ENCODE measurements at places on chromosomes 1 and 21.

- peak overlapping the region; percentile 99 for H3K27ac ChIP-seq
- peaks cover 77% of the 10 kb centered on the region for H3K36me3 ChIP-seq
- H3K27me3 ChIP-seq, result no peaks in the 10 kb centered on the region
These were observed 42.8 kb downstream of the MRPL39 start for GRCh38 chr21:25564349-25564948.

DNA sequence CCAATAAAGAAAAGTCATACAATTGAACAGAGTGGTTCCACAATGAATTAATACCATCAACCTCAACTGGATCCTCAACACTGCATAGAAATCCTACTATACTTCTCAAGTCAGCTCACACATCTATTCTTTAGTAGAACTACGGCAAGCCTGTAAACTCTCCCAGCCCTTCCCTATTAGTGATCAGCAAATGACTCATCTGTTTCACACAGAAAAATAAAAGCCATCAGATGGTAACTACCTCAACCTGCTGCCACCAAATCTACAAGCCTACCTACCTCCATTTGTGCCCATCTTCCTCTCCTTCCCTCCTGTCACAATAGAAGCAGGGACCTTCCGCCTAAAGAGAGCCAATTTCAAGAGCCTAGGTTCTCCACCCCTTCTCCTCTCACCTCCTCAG lies 63.6 kb downstream of the DMAP1 start:
- H3K27ac ChIP-seq, result no peak overlapping the region
- H3K36me3 ChIP-seq, result no peaks in the 10 kb centered on the region
- no peak for DNase-seq
- H3K4me3 ChIP-seq, result no peak overlapping the region

DNA sequence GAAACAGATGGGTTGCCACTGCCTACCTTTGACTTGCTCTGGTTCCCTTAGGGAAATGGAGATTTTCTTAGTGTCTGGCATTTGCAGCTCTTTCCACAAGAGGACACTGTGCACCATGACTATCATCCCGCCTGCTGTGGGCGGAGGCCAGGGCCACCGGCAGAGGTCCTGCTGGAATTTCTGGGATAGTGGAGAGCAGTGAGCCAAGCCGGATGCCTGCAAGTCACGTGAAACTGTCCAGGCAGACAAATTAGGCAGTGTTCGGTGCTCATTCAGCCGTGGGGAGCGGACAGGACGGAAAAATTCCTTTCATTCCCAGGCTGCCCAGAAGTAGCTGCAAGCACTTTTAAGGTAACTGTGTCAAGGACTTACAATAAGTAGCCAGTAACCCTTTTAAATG lies 43.4 kb downstream of the IGSF5 start:
- no peak overlapping the region for H3K27ac ChIP-seq
- no peak overlapping the region for H3K4me3 ChIP-seq
- H3K36me3 ChIP-seq, result no peaks in the 10 kb centered on the region
- no peaks in the 10 kb centered on the region for H3K4me1 ChIP-seq
- H3K27me3 ChIP-seq, result no peaks in the 10 kb centered on the region
- no peak for DNase-seq

- peaks cover 4% of the 10 kb centered on the region for H3K4me1 ChIP-seq
- no peak overlapping the region for H3K27ac ChIP-seq
- H3K4me3 ChIP-seq, result no peak overlapping the region
- H3K27me3 ChIP-seq, result no peaks in the 10 kb centered on the region
- H3K36me3 ChIP-seq, result peaks cover 4% of the 10 kb centered on the region
These were observed 67.3 kb upstream of the KIAA1614 start for GRCh38 chr1:180845352-180845751.

- H3K36me3 ChIP-seq, result peaks cover 42% of the 10 kb centered on the region
- H3K4me1 ChIP-seq, result no peaks in the 10 kb centered on the region
- H3K27ac ChIP-seq, result no peak overlapping the region
- H3K4me3 ChIP-seq, result no peak overlapping the region
These were observed 66.1 kb downstream of the EPS15 start for GRCh38 chr1:51453010-51453409.

DNA sequence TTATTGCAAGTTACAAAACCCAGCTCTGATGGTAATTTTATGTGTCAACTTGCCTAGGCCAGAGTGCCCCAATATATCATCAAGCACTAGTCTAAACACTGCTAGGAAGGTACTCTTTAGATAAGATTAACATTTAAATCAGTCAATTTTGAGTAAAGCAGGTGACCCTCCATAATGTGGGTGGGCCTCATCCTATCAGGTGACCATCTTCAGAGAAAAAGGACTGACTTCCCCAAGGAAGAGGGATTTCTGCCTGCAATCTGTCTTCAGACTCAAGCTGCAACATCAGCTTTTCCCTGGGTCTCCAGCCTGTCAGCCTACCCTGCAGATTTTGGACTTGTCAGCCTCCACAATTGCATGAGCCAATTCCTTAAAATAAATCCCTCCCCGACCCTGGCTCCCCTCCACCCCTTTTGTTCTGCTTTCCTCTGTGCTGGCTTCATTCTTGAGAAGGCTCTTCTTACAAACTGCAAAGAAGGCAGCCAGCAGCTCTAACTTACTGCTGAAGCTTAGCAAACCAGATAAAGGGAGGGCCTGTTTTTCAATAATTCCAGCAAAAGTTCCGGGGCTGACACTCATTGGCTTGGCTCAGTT lies 56.4 kb upstream of the RUNX3 start:
- no peak overlapping the region for H3K4me3 ChIP-seq
- H3K27ac ChIP-seq, result no peak overlapping the region
- no peak for DNase-seq
- no peaks in the 10 kb centered on the region for H3K36me3 ChIP-seq

GRCh38 chr21:38228115-38228514 lies 28.7 kb upstream of the KCNJ15 start:
- H3K4me3 ChIP-seq, result no peak overlapping the region
- DNase-seq, result no peak
- H3K27ac ChIP-seq, result no peak overlapping the region

DNA sequence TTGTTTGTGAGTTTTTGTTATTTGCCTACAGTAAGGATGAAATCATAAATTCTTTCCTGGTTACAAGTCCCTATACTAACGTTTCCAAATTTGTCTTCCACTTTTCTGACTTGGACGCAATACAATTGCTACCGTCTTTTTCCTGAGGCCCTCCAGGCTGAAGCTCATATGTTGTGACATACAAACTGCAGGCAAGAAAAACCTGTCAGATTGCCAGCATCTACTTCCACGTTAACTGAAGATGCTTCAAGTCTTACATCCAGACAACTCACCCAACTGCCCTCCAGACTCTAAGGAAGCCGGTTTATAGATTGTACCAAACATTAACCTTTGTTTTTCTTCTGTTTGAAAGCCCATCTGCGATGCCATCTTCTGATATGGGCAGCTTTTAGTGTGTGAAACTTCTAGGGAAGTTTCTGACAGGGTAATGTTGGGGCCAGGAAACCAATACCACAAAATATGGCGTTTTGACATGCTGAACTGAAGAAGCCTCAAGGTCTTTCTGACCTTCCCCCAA lies 21.4 kb upstream of the RNF11 start:
- peaks cover 38% of the 10 kb centered on the region for H3K4me1 ChIP-seq
- DNase-seq, result peak; percentile 29
- no peaks in the 10 kb centered on the region for H3K27me3 ChIP-seq
- H3K4me3 ChIP-seq, result peak overlapping the region; percentile 56
- H3K27ac ChIP-seq, result peak overlapping the region; percentile 91
- H3K36me3 ChIP-seq, result no peaks in the 10 kb centered on the region

DNA sequence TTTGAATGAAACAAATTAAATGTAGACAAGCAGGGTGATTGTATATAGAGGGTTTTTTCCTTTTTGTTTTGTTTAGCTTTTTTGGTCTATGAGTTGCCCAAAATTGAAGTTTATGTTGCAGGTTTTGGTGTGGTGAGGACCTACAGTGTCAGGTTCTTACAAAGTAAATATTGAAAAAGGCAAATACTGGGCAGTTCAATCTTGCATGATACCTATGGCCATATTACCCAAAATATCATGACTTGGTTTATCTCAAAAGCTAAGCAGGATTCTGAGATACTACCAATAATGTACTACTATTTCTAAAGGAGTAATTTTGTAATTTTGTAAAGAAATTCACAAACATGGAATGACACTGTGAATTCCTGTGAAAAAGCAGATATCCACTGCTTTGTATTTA lies 1.8 kb downstream of the DNAJB4 start:
- peak overlapping the region; percentile 94 for H3K4me3 ChIP-seq
- peaks cover 36% of the 10 kb centered on the region for H3K4me1 ChIP-seq
- no peaks in the 10 kb centered on the region for H3K27me3 ChIP-seq
- no peaks in the 10 kb centered on the region for H3K36me3 ChIP-seq
- DNase-seq, result no peak
- H3K27ac ChIP-seq, result no peak overlapping the region

- H3K36me3 ChIP-seq, result no peaks in the 10 kb centered on the region
- no peak overlapping the region for H3K27ac ChIP-seq
- H3K27me3 ChIP-seq, result no peaks in the 10 kb centered on the region
- H3K4me1 ChIP-seq, result no peaks in the 10 kb centered on the region
- DNase-seq, result no peak
- no peak overlapping the region for H3K4me3 ChIP-seq
These were observed 5.5 kb upstream of the ACTRT2 start for GRCh38 chr1:3015744-3016143.

DNA sequence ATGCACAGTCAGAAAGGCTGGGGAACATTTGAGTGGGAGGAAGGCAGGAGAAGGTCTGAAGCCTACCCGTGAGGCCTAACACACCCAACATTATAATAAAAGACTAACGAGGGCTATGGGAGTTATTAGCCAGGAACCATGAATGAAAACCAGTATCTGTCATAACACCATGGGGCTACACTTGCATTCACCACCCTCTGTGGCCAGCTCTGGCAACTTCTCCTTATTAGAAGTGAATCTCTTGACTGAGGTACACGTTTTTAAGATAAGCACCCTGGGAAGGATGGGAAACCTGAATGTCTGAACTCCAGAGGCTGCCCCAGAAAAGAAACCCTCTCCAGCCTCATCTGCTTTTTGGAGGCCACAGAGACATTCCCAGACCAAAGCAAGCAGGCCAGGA lies 204.3 kb upstream of the RAB4A start:
- H3K27ac ChIP-seq, result no peak overlapping the region
- DNase-seq, result no peak
- no peak overlapping the region for H3K4me3 ChIP-seq
- H3K36me3 ChIP-seq, result no peaks in the 10 kb centered on the region
- peaks cover 9% of the 10 kb centered on the region for H3K4me1 ChIP-seq
- peaks cover 8% of the 10 kb centered on the region for H3K27me3 ChIP-seq

DNA sequence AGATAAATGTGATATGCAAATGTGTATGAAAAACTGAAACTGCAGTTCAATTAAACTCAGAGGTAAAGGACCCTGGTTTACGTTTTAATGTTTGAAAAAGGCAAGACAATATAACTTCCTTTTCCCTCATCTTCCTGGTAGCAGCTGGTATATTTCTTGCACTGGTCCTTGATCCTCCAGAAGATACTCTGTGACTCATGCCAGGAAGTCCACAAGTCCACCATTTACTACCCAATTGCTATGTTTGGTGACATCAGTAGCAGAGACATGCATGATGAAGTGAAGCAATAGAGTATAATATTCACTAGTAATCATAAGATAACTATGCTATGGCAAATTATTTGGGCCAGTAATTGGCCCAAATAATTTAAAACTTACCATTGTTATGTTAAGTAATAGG lies 774.5 kb upstream of the NEGR1 start:
- no peaks in the 10 kb centered on the region for H3K27me3 ChIP-seq
- H3K4me3 ChIP-seq, result no peak overlapping the region
- H3K4me1 ChIP-seq, result no peaks in the 10 kb centered on the region

DNA sequence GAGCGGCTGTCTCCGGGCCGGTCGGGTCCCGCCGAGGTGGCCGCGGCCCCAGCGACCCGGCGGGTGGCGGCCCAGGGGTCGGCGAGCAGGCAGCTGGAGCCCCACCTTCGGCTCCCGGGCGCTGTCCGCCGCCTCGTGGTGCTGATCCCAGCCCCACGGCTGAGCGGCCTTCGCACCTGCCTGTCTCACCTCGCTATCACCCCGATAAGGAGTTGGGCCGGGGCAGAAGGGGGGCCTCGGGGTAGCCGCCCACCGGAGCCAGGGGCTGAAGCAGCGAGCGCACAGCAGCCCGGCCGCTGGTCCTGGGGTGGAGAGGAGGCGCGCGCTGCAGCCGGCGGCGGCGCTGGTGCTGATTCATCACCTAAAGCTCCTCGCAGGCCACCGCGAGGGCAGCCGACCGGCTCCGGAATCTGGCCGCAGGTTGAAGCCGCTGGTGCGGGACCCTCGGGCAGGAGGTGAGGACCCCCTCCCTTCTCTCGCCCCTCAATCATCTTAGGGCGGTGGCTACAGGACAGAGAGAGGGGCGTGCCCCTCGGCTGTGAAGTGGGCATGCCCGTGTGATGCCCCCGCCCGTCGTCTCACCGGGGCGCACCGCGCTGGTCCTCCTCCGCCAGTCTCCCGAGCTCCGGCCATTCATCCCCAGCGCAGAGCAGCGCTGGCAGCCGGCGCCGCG lies 575 bp downstream of the TRIM67 start:
- H3K27ac ChIP-seq, result no peak overlapping the region
- no peaks in the 10 kb centered on the region for H3K4me1 ChIP-seq
- DNase-seq, result peak; percentile 27
- H3K4me3 ChIP-seq, result no peak overlapping the region
- peaks cover 66% of the 10 kb centered on the region for H3K27me3 ChIP-seq
- H3K36me3 ChIP-seq, result no peaks in the 10 kb centered on the region

DNA sequence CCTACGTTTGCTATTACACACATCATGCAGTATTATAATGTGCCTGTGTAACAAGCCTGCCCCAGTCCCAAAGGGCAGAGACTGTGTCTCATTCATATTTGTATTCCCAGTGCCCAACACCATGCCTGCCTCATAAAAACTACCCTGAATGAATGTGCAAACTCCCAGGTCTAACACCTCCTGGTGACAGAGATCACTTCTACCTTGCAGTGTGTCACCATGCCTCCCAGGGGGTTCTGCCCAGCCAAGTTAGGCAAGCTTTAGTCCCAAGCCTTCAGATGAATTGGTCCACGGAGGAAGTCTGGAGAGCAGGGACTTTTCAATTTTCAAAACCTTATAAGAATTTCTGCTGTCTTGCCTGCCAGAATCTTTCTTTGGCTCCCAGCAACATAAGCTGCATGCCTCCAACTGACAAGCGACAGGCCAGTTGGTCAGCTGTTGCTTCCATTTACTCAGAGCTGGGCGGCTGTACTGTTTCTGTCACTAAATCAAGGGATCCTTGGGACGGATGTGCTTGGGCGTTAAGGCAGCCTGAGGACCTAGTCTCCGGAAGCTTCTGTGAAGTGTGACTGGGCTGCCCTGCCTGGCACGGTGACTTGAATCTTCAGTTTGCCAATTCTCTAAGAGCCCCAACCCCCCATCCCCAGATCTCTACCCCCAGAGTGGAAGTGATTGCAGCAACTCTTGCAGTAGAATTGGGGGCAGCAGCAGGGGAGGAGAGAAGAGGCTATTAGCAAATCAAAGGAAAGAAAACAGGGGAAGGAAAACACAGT lies 1.2 kb downstream of the RXRG start:
- H3K36me3 ChIP-seq, result no peaks in the 10 kb centered on the region
- peaks cover 34% of the 10 kb centered on the region for H3K27me3 ChIP-seq
- no peak for DNase-seq
- no peak overlapping the region for H3K27ac ChIP-seq
- no peak overlapping the region for H3K4me3 ChIP-seq
